ENCODE measurements at places on chromosomes 11 and 22.

- peak; percentile 74 for DNase-seq
Observed at GRCh38 chr11:45982656-45983470, 60.4 kb downstream of the LARGE2 start.

GRCh38 chr11:3049430-3050243, 7.6 kb downstream of the CARS1 start:
- peak; percentile 92 for DNase-seq

DNA sequence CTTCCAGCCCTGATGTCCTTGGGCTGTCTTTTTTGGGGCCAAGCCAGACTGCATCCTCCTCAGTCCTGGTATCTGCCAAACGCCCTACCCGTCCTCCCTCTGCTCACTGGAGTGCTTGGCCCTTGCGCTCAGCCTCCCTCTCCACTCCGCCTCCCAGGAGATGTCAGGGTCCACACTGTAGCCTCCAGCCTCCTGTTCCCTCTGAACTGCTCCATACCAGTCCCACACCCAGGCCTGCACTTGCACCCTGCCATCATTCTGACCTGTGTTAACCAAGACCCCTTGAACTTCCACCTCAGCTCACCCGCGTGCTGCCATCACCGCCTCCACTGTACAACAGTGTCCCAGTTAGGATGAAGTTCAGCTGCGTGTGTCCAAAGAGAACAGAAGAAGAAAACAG, 6.3 kb upstream of the IL2RB start:
- no peak for DNase-seq

DNA sequence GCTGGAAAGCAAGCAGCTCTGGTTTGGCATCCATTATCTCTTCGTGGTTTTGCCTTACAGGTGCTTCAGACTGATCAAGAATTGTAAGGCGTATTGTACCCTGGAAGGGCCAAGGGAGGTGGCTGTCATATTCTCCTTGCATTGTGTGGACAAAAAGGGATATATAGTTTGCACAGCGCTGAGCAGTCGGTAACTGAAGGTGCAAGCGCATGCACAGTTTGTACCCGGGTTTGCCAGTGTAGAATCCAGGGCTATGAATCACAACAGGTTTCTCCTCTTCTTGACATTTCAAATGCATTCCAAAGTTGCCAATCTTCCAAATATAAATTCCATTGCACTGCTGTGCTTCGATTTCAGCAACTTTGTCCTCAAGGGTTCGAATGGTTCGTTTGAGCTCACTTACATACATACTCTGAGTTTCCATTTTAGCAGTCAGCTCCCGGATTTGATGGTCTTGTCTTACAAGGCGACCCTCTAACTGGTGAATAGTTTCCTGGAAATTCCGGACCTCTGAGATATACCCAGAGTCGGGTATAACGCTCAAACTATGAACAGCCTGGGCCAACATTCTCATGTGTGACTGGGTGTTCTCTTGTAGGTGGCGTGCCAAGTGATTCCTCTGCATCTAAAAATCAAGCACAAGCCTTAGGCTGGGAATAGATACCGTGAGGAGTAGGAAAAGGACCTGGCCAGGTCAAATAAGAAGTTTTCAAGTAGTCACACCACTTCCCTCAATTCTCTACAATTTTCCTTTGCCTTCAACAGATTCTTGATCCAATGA, 19.9 kb downstream of the TRAF6 start:
- no peak for DNase-seq

DNA sequence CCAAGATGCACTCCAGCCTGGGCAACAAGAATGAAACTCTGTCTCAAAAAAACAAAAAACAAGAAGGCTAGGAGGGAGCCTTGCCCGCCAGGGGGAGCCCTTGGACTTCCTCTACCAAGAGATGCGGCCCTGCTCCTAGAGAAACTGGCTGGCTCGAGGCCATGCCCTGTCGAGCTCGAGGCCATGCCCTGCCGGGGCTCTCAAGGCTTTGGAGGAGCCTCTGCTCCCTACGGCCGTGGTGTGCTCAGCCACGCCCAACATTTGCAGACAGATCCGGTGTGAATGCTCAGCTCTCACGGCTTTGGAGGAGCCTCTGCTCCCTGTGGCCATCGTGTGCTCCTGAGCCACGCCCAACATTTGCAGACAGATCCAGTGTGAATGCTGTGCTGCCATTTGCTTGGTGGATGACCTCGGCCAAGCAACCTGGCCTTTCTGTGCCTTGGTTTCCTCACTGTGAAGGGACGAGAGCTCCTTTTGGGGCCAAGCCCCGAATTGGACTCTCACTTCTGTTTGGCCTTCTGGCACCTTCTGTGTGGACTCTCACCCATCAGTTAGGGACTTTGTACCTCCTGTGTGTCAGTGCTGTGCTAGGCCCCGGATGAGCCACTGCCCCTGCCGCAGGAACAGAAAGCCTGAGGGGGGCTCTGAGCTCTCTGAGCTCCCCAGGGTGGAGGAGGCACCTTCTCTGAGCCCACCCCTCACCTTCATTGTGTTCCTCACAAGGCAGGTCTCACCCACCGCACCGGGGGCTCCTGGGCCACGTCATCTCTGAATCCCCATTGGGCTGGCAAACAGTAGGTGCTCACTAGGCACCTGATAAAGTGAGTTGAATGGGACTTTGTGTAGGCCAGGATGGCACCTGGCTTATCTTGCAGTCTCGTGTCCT, 14.1 kb downstream of the C11orf24 start:
- peak; percentile 96 for DNase-seq

- DNase-seq: no peak
Observed at GRCh38 chr22:42895087-42895486, 38.0 kb upstream of the ARFGAP3 start.

DNA sequence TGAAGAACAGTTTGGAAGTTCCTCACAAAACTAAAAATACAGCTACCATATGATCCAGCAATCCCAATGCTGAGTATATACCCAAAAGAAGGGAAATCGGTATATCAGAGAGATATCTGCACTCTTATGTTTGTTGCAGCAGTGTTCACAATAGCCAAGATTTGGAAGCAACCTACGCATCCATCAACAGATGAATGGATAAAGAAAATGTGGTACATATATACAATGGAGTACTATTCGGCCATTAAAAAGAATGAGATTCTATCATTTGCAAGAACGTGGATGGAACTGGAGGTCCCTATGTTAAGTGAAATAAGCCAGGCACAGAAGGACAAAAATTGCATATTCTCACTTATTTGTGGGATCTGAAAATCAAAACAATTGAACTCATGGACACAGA, 46.5 kb downstream of the XRRA1 start:
- DNase-seq: no peak

DNA sequence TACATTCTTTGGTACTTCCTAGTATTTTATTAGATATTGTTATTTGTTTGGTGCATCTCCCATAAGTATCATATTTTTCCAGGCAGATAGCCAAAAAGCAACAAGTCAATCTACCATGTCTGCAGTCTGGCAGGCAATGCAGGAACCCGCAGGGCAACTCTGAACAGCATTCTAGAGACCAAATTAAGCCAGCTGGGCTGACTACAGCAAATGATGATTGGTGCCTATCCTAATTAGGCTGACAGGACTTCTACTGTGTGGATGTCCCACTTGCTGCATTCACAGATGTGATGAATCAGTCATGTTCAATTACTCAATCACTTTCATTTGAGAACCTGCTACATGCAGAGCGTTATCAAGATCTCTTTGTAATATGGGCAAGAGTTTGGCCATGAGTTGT, 40.3 kb upstream of the AMOTL1 start:
- DNase-seq: no peak

- DNase-seq: no peak
Observed at GRCh38 chr22:43991316-43992020, 32.6 kb upstream of the PARVB start.

- DNase-seq: no peak
Observed at GRCh38 chr11:95500466-95500865, 269.5 kb upstream of the SESN3 start.

GRCh38 chr11:37995886-37996285, 1397.8 kb upstream of the RAG2 start:
- DNase-seq: no peak

DNA sequence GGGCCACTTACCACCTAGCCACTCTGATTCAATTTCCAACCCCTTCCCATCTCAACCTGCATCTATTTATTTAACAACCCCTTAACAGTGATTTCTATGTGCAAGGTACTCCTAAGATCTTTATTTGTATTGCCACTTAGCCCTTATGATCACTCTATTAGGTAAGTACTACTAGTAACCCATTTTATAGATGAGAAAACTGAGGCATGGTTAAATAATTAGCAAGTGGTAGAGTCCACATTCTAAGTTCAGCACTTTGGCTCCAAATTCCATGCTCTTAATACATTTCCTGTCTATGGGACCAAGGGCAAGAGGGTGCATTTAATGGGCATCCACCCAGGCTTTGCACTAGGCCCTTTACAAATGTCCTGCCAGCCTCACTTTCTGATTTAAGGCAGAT, 38.1 kb upstream of the CSNK2A3 start:
- no peak for DNase-seq

GRCh38 chr11:14275076-14275475, 83.9 kb downstream of the RRAS2 start:
- no peak for DNase-seq

- DNase-seq: peak; percentile 24
Observed at GRCh38 chr11:113977071-113977490, 2.2 kb downstream of the HTR3A start.

- no peak for DNase-seq
Observed at GRCh38 chr11:63913866-63914830, 2.8 kb downstream of the RCOR2 start.

GRCh38 chr11:73249304-73249703, 22.8 kb upstream of the P2RY6 start:
- DNase-seq: peak; percentile 25

- DNase-seq: no peak
Observed at GRCh38 chr11:30535818-30536217, 50.3 kb downstream of the MPPED2 start.

DNA sequence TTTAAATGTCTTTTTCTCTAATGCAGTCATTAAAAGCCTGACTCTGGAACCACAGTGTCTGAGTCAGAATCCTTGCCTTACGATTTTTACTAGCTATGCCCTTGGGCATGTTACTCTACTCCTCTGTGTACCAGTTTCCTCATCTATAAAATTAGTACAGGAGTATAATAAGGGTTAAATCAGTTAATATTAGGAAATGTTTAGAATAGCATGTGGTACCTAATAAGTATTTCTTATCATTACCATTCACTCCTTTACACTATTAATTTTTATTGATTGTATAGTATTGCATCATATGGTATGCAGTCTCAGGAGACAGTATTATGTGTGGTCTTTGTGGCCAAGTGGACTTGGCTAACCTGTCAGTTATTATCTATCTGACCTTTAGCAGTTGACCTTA, 68.2 kb downstream of the METTL15 start:
- no peak for DNase-seq

- DNase-seq: no peak
Observed at GRCh38 chr11:133122256-133122655, 410.0 kb downstream of the OPCML start.

GRCh38 chr11:130531061-130531460, 82.6 kb downstream of the ADAMTS15 start:
- DNase-seq: no peak

DNA sequence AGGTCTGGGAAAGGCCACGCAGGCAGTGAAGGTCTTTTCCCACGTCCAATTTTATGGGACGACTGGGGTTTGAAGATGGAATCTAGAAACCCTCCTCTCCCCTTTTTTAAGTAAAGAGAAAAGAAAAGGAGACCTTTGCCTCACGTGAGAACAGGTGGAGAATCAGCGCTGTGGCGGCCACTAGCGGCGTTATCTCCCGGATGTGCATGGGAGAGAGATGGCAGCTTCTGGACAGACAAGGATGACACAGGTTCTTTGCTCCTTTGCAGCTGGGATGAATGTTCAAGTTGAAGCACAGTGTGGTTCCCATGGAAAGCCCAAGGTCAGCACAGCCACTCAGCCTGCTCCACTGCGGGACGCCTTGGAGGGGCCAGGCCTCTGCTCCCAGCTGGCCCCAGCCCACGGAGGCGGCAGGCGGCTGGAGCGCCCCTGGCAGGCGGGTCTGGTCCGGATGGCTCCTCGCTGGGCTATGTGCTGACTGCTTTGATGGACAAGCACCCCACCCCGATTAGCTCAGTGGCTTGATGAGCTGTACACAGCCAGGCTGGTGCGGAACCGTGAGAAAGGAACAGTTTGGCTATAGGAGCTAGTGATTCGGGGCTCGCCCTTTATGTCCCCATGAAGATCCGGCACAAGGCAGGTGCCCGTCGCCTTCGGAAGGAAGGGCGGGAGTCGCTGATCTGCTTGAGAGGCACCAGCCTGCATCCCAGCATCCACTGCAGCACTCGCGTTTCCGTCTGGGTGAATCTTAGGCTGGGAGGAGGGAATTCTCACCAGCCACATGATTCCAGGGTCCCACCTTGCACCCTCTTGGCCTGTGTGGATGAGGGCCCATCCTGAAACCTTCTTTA, 14.5 kb upstream of the BID start:
- no peak for DNase-seq

DNA sequence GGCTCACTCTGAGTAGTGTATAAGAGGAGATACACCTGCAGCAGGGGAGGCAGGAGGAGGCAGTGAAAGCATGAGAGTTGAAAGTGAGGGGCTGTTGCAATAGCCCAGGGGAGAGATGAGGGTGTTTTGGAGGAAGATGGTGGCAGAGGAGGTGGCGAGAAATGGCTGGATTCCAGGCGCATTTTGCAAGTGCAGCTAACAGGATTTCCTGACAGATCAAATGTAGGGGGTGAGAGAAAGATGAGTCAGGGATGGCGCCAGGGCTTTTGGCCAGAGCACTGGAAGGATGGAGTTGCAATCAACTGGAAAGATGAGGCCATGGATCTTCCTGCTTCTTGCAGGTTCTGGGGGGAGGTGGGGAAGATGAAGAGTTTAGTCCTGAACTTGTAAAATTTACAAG, 16.8 kb upstream of the TSPAN18 start:
- no peak for DNase-seq

DNA sequence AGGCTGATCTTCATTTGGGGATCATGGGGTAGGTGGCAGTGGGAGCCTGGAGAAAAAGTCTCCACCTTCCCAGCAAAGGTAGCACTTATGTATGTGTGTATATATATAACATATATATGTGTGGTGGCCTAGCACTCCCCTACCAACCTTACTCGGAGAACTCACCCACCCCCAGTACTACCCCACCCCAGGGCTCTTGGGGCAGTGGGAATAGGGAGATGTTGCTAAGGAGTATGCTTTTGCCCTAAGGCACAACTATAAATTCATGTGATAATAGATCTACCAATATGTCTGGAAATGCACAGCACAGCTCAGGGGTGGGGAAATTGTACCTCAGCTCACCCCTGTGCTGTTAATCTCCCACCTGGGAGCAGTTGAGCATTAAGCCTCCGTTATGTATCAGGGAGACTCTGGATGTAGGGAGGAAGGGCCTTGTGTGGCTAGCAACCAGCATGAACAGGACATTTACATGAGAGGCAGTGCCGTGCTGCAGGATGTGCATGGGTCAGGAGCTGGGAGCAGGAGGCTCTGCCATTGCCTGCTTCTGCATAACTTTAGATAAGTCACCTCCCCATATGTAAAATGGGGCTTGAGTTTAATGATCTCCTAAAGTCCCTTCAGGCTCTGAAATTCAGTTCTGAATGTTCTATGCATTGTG, 57.3 kb downstream of the C11orf91 start:
- no peak for DNase-seq

DNA sequence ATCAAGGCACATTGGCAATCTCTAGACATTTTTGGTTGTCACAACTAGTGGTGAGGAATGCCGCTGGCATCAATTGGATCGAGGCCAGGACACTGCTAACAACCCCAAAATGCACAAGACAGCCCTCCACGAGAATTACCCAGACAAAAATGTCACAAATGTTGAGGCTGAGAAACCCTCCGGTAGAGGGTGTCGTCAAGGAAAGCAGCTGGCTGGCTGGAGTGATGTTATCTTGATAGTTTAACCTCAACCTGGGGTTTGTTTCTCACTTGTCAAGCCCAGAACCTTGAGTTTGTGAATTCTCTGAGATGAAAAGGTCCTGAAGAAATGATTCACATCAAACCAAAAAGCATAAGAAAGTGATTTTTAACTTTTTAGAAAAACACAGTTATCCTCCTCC, 21.1 kb upstream of the TMPRSS13 start:
- DNase-seq: peak; percentile 82
